Activated T-helper 1 cell treated with Interleukin-2 at 50 U/mL for 16 hours (primary cell): ENCODE measurements at places on chromosomes 5 and 9.

DNA sequence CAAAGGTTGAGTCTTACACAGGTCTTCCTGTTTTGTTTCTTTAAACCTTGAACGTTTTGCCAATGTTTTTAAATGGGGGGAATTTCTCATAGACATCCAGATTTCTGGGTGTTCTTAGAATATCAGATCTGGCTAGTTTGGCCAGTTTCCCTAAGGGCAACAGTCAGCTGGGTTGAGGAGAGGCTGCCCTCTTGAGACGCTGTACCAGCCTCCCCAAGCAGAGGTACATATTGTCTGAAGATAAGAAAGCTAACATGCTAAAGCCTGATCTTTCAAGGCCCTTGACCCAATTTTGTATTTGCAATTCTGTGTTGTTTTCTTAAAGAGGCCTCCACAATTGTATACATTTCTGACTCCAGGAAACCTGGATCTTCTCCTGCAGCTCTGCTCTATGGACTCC is 21.9 kb upstream of the SH3GL2 start:
- no peak for DNase-seq

DNA sequence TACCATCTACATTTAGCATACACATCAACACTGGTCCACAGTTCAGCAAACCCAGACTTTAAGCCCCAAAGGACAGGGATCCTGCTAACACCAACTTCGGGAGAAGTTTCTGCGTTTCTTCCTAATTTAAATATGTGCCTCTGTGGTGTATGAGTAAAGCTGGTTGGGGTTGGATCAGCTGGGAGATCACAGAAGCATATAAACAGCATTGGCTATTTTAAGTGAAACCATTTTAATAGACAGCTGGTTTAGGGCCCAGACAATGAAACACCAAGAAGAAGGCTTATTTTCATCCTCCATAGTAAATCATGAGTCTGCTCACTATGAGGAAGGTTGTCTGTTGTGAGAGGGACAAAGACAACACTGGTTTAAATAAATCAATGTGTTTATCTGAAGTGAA is 11.3 kb downstream of the EBF1 start:
- DNase-seq: no peak

DNA sequence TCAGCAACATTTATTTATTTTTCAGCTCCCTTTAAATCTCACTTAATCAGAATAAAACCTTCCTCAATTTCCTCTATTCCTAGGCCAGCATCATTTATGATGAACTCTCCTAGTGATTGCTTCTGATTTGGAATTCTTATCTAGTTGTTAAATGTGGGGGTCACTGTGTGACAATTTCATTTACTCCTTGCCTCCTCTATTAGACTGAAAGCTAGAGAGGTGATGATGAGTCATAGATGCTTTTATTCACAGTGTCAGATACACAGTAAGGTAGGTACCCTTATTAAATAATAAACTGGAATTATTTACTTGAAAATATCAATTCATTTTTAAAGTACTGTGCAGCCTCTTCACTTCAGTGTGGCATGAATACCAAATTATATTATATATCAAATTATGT is 960.6 kb downstream of the MAT2B start:
- no peak for DNase-seq

GRCh38 chr9:88161144-88161543 is 22.9 kb upstream of the SPATA31C2 start:
- no peak for DNase-seq

- DNase-seq: no peak
Observed at GRCh38 chr9:1046639-1047572, 3.3 kb upstream of the DMRT2 start.
